ENCODE measurements at places on chromosomes 16 and 17.

DNA sequence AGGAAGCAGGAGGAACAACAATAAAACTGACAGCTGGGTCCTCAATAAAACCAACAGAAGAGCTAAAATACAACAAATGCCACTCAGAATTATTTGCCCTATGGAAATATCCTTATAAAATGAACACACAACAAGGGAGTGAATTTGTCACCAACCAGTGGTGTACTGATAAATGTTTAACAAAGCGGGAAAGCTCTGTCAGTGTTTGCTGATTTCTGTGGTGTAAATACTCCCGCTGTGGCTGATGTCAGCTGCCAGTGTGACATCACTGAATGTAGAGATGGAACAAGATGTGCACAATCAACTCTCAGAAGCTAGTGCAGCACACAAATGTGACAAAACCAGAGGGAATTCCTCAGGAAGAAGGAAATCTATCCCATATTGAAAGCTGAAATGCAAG, 51.9 kb downstream of the CDYL2 start:
- DNase-seq: no peak

- peak; percentile 33 for DNase-seq
These were observed 266.4 kb downstream of the MAF start for GRCh38 chr16:79334127-79334526.

- DNase-seq: no peak
These were observed 50.8 kb downstream of the TBC1D26 start for GRCh38 chr17:15782866-15783265.

- no peak for DNase-seq
These were observed 1.4 kb upstream of the ABR start for GRCh38 chr17:1180958-1181752.

DNA sequence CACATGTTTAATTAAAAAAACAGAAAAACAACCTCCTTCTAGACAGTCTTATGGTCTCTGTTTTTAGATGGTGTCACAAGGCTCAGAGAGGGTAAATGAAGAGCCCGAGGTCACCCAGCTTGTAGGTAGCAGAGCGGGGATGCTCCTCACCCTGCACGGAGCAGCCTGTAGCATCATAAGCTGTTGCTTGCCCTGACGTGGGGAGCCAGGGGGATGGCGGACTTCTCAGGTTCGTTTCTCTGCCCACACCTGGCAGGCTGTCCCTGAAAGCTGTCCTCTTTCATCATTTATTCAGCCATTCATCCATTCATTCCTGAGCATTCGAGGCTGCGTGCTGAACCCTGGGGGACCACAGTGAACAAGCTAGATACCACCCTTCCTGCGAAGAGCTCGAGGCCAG, 75.7 kb upstream of the KSR1 start:
- no peak for DNase-seq

DNA sequence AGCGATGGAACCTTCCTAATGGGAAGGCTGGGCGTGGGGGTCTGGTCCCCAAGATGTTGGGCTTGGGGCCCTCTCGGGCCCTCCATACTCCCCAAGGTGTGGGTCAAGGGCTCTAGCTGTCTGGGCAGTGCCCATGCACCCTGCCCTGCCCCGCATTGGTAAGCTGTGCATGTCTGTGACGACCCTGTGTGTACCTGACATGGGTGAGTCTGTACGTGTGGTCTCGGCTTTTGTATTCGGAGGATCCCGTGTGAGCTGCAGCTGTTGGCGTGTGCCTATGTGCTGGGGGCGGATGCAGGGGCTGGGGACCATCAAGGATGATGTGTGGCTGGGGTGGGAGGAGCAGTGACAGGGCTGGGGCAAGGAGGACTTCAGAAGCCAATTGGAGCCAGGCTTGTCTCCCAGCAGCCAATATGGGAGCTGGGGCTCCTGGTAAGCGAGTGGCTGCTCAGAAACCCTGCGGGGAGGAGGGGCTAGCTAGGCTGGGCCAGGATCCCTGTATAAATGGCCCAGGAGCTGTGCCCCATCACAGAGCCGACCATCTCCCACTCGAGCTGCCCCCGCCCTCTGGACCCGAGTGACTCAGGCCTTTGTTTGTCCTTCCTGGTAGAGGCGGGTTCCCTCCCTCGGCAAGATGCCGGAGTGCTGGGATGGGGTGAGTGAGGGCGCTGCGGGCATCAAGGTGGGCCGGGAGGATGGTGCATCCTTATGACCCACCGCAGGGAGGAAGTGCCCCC, at the start of gene NDRG4:
NDRG4 (plus strand) TSS at position 529 of the 737 bp plus-strand sequence; CDS start at position 635, 106 bp downstream.
- peak; percentile 17 for DNase-seq

DNA sequence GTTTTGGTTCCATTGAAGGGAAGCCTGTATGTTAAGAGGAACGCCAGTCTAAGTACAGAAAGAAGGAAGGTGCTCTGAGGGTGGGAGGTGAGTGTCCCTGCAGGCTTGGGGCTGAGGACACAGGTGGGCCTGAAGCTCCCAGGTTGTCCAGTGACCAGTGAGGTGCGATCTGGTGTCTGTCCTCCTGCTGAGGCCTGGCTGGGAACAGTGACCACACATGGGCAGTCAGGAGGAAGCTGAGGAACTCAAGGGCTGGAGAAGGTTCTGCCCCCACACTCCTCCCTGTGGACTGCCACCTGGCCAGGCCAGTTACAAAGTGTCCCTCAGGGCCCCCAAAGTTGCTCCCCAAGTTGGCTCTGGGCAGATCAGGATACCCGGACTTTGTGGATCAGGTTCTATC, 102.1 kb downstream of the N4BP1 start:
- DNase-seq: no peak

GRCh38 chr17:81228834-81229665, 6.3 kb upstream of the CEP131 start:
- DNase-seq: no peak

DNA sequence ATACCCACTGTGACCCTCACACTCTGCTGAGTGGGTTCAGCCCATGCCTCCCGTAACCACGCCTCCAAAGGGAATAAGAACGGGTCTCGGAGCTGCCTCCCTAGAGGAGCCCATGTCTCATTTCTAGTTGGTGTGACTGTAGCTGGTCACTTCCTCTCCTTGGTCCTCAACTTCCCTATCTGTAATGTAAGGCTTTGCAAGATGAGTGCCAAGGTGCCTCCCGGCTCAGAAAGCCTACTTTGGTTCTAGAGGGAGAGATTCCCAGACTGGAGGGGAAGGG, 20.8 kb downstream of the C16orf74 start:
- no peak for DNase-seq

DNA sequence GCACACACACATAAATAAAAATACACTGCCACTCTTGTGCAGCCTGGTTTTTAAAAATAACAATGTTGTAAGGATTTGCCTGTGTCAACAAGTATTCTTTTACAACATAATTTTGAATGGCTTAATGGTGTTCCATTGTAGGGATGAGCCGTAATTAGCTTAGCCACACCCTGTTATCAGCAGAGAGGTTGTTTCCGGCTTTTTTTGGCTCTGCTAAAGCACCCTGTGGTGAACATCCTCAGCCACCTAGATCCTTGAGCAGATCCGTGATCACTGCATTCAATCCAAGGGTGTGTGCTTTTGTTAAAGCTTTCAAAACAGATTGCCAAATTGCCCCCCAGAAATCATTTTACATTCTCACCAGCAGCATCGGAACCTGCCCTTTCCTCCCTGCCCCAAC, 7.0 kb downstream of the KATNB1 start:
- DNase-seq: no peak

DNA sequence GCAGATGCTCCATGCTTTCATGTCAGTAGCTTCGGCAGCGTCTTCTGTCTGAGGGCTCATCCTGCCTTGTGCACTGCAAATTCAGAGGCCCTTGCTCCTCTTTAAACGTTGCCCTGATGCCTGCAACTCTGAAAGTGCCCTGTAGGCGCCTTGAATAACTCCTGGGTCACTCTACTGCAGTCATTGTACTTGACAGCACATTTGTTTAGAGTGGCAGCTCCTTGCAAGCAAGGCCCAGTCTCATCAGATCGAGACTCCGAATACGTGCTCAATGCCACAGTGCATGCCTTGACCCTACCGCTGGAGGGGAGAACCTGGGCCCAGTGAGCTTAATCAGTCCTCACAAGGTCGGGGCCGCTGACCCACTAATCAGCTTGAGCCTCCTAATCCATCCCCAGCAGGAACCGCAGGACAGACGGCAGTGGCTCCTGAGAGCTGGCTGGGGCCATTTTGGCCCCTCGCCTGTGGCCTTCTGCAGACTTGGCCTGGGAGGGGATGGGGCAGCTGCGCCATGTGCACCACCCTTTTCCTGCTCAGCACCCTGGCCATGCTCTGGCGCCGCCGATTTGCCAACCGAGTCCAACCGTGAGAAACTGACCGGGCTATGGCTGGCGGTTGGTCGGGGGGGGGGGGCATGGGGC, at the start of gene PRCD:
PRCD (plus strand) TSS at position 414 of the 641 bp plus-strand sequence; CDS start at position 512, 98 bp downstream.
- no peak for DNase-seq

GRCh38 chr17:30961209-30962188, 9.3 kb upstream of the RNF135 start:
- DNase-seq: peak; percentile 10

- no peak for DNase-seq
These were observed 22.0 kb downstream of the MYO1D start for GRCh38 chr17:32854832-32855389.

GRCh38 chr16:54363766-54364165, 77.2 kb upstream of the IRX3 start:
- DNase-seq: no peak

DNA sequence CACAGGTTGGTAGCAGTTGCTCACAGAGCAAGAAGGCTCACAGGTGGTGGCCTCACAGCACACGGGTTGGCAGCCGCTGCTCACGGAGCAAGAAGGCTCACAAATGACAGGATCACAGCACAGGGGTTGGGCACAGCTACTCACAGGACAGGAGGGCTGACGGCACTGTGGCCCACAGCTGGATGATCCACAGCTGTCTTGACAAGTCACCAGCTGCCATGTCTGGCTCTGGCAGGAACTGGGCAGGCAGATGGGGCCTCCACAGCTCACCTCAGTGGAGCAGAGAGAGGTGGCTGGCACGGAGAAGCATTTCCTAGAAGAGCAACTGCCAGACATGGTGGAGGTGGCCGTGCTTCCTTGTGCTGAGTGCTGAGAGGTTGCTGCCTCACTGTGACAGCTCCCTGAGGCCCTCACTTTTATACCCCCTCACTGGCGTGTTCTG, at the start of gene KRTAP16-1:
KRTAP16-1 (minus strand) TSS at position 392 of the 442 bp plus-strand sequence; CDS start at position 336, 56 bp downstream.
- DNase-seq: peak; percentile 41

GRCh38 chr16:57949595-57950238, 21.2 kb downstream of the CNGB1 start:
- no peak for DNase-seq

GRCh38 chr17:5281814-5282641, at the start of gene RABEP1:
RABEP1 (plus strand) TSS chr17:5282284; CDS start chr17:5282487, 203 bp downstream.
- DNase-seq: peak; percentile 92

DNA sequence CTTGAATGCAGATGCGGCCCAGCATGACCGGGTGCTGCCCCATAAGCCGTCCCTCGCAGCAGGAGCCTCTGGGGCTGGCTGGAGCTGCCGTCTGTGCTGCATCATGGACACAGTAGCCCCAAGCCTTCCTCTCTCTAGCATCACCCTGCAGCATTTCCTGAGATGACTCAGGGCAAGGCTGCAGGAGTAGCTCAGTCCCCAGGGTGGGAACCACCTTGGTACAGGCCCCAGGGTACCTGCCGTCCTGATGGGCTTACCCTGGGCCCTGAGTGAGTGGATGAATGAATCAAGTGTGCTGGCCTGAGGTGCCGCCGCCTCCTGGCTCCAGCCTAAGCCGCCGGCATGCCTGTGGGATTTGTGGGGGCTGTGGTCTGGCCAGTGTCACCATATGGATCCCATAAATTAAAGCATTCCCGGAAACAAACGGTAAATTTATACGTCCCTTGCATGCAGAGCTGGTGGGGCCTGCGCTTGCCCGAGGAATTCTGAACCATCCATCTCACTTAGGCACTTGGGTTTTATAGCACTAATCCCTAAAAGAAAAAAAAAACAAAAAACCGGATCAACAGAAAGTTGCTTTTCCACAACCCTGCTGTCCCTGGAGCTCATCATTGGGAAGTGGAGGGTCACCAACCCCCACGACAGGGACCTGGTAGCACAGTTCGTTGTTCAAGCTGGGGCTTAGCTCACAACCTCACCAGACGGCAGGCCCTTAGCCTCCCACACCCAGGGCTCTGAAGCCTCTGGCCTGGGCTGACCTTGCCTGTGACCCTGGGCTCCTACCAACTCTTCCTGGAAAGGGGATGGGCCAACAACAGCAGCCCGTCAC, 242.6 kb upstream of the CIBAR2 start:
- no peak for DNase-seq

GRCh38 chr16:24771132-24771778, 41.8 kb downstream of the TNRC6A start:
- no peak for DNase-seq

GRCh38 chr16:85359147-85359822, 247.0 kb upstream of the CIBAR2 start:
- DNase-seq: no peak

GRCh38 chr16:10558746-10559641, 21.4 kb downstream of the EMP2 start:
- no peak for DNase-seq

DNA sequence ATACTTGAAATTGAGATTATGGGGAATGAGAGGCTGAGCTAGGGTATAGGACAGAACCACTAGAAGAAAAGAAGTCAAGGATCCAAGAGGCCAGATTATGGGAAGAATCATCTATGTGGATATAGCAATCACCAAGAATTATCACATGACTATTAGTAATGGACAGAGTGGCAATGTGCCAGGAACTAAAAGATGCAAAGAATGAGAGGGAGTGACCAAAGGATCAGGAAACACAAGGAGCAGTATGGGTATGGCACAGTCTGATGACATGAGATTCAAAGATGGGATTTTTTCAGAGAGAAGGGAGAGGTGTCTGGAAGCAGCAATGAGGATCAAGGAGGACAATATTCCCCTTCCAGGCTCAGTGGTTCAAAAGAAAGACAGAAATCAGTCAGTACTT, 212.2 kb downstream of the AATF start:
- no peak for DNase-seq

GRCh38 chr16:78775161-78775561, 675.7 kb downstream of the WWOX start:
- DNase-seq: peak; percentile 83

DNA sequence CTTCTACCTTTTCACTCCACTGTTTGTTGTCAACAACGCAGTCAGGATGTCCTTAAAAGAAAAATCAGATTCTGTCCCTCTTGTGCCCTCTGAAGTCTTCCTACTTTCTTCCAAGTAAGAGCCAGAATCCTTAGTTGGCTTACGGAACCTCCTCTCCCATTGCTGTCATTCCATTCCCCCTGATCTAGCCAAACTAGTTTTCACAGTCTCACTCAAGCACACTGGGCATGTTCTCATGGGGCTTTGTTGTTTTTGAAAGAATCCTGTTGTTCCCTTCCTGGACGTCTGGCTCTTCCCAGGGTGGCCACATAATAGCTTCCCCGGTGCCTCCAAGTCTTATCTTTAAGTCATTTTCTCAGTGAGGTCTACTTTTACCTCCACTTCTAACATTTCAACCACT, 158.6 kb upstream of the ELAC2 start:
- no peak for DNase-seq

- DNase-seq: no peak
These were observed 15.0 kb upstream of the SLC12A3 start for GRCh38 chr16:56849690-56850680.

Data from activated naive CD4-positive, alpha-beta T cell treated with Interleukin-2 at 50 U/mL for 16 hours (primary cell).